ENCODE measurements at places on chromosomes 6 and 20. TPM values are rescaled to one million over a fixed set of nuclear protein-coding genes. Genes with fewer than 3 reads are reported as not detected.

NHLRC1 gene
- total RNA-seq = 2.6 TPM

PCED1A gene
- 13.9 TPM for total RNA-seq

PACSIN1 gene
- total RNA-seq = not detected

SMOC2 gene
- not detected for total RNA-seq

ADGRF1 gene
- not detected for total RNA-seq

Data from Daoy (cell line).